ENCODE measurements at places on chromosomes 3 and 15.

GRCh38 chr3:128629936-128630335 lies 20.7 kb downstream of the RPN1 start:
- DNase-seq: no peak

GRCh38 chr15:41556677-41557076 lies 2.3 kb upstream of the TYRO3 start:
- DNase-seq: no peak

- no peak for DNase-seq
These were observed 16.7 kb upstream of the SOX2 start for GRCh38 chr3:181694805-181695660.

DNA sequence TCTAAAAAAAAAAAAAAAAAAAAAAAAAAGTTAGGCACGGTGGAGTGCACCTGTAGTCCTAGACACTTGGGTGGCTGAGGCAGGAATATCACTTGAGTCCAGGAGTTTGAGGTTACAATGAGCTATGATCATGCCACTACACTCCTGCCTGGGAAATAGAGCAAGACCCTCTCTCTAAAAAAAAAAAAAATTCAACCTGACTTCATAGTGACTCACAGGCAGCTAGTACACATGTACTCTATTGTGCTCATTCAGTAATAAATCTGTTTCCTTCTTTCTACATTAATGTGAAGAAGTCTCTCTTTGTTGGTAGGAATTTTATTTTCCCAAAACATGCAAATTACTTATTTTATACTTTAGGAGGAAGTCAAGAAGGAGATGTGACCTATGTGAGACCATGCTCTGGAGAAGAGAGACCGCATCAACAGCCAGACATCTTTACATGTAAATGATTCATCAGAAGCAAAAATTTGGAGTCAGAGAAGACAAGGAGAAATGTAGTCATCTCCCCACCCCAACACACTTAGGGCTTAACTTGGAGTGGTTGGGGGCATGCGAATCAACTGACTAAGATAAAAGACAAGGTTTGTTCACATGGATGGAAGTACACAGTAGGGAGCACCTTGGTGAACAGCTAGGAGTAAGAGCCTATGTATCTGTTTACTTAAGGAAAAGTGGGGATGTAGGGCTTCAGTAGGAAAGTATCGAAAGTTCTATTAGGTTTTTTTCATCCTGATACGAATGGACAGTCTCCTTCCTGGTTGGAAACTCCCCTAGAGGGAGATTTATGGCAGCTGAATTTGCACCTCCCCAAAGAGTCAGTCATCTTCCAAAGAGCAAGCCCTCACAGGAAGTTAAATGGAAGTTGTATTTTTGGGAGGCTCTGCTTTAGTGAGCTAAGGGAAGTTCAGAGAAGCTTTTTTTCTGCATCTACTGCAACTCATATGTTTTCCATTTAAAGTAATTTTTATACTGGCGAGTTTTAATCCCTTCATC lies 23.0 kb upstream of the NMD3 start:
- no peak for DNase-seq

DNA sequence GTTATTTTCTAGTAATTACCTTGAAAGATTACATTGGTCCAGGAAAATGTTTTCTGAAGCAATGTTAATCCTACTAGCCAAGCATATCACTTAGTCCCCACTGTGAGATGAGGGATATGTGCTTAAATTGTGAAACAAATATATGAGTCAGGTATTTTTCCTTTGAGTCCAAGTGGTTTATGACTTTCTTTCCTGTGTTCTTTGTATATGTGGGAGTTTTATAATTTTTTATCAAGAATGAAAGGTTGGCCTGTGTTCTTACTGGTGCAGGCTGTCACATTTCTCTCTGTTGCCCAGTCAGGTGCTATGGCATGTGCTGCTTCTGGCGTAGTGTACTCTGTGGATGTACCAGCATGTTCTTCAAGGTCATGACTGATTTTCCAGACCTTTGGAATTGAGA lies 147.4 kb downstream of the CMSS1 start:
- no peak for DNase-seq

DNA sequence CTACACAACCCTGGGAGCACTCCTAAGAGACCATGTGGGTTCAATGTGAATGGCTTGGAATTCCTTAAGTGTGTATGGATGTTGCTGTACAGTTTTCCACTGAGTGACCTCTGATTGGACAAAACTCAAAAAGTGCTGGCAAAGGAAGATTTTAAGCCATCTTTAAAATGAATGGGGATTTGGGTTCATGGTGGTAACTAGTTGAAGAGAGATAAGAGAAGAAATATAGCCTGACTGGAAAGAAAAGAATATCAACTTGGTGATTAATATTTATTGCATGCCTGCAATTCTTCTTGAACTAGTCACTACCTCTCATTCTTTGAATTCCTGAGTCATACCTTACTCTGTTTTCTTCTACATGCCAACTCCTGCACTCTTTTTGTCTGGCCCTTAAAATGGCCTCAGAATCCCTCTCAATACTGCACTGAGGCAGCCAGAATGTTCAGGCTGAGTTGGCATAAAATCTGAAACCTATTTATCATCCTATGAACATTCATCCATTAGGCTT lies 124.7 kb downstream of the RPL22L1 start:
- no peak for DNase-seq

GRCh38 chr3:13629644-13630043 lies 80.7 kb downstream of the FBLN2 start:
- DNase-seq: no peak

GRCh38 chr3:170792471-170792870 lies 77.5 kb downstream of the RPL22L1 start:
- no peak for DNase-seq

DNA sequence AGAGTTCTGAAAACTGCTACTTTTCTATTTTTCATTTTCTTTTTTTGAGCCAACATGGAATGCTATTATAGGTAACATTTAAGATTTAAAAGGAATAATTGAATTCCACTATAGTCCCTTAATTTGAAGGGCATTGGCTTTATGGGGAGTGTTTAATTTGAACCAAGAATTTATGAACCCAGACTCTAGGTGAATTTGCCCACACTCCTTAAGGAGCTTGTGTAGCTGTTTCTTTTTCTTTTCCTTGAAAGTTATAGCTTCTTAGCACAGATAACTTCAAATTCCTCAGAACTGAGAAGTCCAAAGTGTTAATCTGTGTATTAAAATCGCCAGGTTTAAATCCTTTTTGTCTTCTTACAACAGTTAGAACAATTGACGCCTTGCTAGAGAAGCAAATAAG lies 4.7 kb upstream of the MEIS2 start:
- no peak for DNase-seq

GRCh38 chr15:22845289-22845900 lies 6.9 kb downstream of the NIPA2 start:
- DNase-seq: no peak

DNA sequence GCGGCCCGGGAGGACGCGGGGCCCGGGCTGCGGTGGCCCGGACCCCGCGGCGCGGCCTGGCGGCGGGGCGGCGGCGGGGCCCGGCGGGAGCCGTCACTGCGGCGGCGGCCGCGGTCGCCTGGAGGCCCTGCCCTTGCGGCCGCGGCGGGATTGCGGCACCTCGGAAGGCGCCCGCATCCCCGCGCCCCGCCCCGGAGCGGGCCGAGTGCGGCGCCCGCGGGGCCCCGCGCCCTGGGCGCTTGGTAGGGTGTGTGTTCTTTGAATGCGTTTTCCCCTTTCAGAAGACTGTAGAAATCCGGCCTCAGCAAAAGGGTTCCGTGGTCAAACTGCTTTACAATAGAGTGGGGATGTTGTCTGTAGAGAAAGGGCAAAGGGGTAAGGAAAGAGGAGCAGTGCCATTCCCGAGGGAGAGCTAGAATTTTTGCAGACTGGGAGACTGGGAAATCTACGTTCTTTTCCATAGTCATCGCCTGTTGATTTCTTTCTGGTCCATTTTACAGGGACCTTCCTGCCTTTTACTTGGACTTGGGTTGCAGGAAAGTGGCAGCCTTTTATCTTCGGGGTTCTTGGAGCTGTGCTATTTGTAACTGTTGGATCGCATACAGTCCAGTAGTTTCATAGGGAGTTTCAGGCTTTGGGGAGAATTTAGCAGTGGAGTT lies 630 bp downstream of the SNRK start:
- no peak for DNase-seq

- DNase-seq: no peak
These were observed 932 bp upstream of the TP53BP1 start for GRCh38 chr15:43493703-43494472.
